Calu3 (cell line): ENCODE measurements at places on chromosomes 12 and 14.

- peak; percentile 69 for DNase-seq
These were observed 82.0 kb upstream of the EEA1 start for GRCh38 chr12:93011100-93011499.

DNA sequence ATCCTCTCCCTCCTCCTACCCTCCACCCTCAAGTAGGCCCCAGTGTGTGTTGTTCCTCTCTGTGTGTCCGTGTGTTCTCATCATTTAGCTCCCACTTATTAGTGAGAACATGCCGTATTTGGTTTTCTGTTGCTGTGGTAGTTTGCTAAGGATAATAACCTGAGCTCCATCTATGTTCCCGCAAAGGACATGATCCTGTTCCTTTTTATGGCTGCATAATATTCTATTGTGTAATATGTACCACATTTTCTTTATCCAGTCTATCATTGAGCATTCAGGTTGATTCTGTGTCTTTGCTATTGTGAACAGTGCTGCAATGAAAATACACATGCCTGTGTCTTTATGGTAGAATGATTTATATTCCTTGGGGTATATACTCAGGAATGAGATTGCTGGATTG, 30.5 kb downstream of the JDP2 start:
- no peak for DNase-seq

DNA sequence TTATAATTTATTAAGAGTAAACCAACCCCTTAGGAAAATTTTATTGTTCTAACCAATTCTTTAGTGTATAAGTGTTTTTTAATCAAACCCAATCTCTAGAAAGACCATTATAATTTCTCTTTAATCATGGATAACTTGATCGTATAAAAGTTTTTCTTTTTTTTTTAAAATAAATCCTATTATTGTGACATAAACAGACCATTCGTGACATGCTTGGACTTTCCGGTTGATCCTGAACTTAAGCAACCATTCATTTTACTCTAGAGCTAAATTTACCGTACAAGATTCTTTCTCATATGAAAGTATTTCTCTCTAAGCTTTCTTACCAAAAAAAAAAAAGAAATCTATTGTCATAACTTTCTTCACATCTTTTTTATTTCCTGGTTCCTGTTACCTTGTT, 32.6 kb upstream of the SLC38A4 start:
- DNase-seq = no peak

- no peak for DNase-seq
These were observed 550.7 kb downstream of the SLC6A15 start for GRCh38 chr12:84361651-84362551.

DNA sequence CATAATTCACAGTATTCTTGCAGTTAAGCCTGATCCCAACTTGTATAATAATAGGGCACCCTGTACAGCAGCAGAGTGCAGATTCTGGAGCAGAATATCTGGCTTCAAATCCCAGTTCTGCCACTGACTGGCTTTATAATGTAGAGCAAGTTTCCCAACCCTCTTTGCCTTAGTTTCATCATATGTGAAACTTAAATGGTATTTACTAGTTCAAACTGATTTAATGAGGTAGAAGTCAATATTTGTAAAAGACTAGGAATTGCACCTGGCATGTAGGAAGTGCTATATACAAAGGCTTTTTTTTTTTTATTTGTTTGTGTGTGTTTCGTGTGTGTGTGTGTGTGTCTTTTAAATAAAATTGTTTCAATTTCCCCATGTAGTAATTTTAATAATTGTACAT, 125.9 kb downstream of the CCER1 start:
- DNase-seq = no peak

DNA sequence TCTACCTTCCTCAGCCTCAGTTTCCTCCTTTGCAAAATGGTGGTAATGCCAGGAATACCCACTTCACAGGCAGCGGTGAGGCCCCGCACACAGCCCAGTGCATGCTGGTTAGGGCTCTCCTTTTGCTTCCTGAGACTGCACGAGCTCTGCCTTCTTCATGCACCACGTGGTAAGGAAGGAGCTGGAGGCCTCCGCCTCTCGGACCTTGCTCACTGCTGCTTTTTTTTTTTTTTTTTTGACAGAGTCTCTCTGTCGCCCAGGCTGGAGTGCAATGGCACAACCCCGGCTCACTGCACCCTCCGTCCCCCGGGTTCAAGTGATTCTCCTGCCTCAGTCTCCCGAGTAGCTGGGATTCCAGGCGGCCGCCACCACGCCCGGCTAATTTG, 18.1 kb downstream of the TAMALIN start:
- no peak for DNase-seq

DNA sequence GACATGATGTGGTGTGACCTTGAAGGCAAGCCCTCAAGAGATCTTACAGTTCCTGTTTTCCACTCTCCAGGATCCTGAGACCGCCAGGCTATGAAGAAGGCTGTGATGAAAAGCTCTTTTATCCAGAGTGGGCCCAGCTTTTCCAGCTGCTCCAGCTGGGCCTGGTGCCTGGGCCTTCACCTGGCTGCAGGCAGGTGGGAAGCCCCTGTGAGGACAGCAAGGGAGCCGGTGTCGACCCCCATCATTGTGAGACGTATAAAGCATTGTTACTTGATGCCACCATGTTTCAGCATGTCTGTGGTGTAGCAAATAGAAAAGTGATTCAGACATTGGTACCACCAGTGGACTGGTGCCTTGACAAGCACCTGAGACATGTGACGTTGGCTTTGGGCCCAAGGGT, 190.2 kb downstream of the KIF26A start:
- no peak for DNase-seq

DNA sequence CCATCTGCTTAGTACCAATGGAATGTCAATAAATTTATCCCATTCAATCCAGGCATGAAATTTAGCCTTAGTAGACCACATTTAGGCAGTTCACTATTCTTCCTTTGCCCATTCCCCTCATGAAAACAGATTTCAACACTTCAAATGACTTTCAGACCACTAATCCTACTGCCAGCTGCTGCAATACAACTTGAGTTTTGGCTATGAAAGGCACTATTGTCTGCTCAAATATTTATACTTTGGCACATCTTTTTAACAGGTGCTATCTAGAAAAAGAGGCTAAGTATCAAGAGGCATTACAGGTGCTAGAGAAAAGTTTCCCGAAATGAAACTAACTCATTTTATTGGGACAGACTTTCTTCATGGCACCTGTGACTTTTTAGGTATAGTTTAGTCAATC, 499.8 kb downstream of the C12orf50 start:
- no peak for DNase-seq

DNA sequence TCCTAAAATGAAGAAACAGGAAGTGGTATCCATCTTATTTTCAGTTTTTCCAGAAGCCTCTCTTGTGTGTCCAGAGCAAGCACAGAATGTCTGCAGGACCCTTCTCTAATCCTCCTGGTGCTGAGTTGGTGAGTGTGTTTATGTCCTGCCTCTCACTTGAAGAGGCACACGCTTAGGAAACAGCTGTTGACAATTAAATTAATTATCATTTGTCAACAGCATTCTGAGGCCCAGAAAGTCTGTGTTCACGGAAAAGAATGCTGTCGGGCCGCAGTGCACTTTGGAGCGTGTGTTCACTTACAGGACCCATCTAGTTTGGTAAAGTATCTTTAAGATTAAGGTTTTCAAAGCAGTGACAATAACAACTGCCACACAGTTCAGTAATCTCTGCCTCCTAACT, 70.5 kb downstream of the LMNTD1 start:
- DNase-seq = no peak

DNA sequence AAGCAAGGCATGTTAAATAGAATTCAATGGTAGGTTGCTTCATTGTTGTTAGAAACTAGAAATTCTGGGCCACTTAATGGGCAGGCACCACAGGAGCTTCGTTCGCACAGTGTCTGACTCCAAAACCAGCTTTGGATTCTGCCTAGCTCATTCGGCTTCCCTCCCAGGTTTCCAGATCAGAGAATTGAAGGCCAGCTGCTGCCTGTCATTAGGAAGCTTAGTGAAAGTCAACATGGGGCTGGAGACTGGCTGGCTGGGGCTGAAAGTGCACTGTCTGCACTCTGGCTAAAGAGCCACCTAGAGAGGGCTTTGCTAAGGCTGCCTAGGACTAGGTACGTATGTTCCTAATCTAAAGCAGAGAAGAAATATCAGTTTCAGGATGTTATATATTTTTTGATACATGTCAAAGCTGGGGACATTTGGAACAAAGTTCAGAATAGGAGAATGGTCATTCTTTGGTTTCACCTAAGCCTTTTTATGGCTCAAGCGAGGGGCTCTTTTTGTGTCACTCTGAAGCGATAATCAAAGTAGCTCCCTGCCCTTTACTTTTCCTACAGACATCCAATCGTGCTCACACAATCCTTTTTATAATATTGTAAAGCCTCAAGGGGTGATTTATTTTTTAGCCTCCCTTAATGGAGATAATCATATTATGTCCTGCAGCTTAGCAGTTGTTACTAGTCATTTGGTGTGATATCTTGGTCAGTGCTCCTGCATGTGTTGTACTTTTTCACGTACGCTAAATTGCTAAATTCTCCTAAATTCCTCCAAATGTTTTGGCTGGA, 238.5 kb upstream of the NAV3 start:
- DNase-seq = no peak

- DNase-seq = no peak
These were observed 28.3 kb downstream of the ATF7IP start for GRCh38 chr12:14393751-14394150.

- DNase-seq = no peak
These were observed 894.9 kb downstream of the VRK1 start for GRCh38 chr14:97692084-97692483.

GRCh38 chr12:93638095-93638494, 39.1 kb upstream of the CRADD start:
- no peak for DNase-seq

DNA sequence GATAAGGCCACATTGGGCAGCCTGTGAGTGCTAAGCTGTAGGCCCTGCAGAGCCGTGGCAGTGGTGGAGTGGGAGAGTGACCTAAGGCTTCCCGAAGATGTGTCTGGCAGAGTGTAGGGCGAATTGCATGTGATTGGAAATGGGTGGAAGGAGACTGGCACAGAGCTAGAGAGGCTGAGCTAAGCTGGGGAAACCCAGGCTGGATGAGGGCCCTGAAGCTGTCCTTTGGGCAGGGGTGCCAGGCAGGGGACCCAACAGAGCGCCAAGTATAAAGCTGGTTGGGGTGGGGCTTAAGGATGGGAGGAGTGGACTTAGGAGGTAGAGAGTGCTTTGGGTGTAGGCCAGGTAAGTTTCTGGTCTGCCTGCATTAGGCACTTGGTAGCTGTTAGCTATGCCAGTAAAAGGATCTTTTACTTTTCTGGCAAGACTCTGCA, 47.9 kb downstream of the WDR20 start:
- DNase-seq = no peak

- DNase-seq = no peak
These were observed 126.0 kb upstream of the ATP2B1 start for GRCh38 chr12:89834676-89835075.

DNA sequence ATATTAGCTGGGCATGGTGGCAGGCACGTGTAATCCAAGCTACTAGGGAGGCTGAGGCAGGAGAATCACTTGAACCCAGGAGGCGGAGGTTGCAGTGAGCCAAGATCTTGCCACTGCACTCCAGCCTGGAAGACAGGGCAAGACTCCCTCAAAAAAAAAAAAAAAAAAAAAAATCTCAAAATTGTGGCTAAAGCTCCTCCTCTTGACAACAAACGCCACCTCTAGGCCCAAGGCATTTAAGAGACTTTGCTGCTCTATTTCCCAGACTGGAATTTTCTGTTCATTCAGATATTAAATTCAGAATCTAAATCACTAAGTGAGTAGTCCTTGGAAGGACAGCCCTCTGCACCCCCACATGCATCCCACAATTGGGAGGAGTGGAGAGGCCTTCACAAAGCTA, 1.4 kb downstream of the ZFYVE1 start:
- no peak for DNase-seq

- no peak for DNase-seq
These were observed 79.5 kb downstream of the APAF1 start for GRCh38 chr12:98724384-98725155.

- DNase-seq = peak; percentile 80
These were observed at the start of gene TOMM20L for GRCh38 chr14:58395812-58396788. Gene TOMM20L (plus strand): TSS chr14:58395930. CDS start chr14:58395958, 28 bp downstream.

- no peak for DNase-seq
These were observed 77.9 kb upstream of the BCL11B start for GRCh38 chr14:99349721-99350495.

- no peak for DNase-seq
These were observed 147.9 kb upstream of the MYL2 start for GRCh38 chr12:111068290-111068689.

DNA sequence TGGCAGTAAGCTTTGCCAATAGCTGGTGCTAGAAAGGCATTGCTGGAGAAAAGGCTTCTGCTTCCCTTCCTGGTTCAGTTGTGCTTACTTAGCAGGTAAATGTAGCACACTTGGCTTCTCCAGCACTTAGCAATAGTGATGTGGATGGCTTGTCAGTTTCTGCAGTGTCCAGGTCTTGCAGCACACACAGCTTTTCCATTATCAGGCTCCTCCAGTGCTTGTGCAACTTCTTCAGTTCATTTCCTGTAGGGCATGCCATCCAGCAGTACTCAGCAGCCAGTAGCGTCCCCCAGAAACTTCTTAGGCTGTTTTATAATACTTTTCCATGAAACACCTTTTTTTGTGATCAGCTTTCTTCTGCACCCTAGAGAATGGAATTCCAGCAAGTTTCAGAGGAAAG, 154.6 kb downstream of the SLC6A15 start:
- peak; percentile 9 for DNase-seq

GRCh38 chr12:63989301-63989845, 144.9 kb downstream of the SRGAP1 start:
- no peak for DNase-seq

DNA sequence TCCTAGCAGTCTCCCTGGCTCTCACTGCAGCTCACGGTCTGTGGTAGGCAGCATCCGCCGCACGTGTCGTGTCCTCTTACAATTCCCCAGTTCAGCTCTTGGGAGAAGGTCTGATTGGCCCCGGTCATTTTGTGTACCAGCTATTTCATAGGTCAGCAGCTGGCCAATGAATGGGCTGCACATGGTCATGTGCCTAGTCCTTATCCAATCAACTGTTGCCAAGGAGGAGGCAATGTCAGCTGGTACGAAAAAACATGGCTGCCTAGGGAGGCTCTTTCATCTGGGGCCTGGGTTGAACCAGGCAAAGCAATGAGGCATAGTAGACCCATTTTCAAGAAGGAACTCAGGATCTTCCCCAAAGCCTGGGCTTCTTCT, 46.1 kb downstream of the RNFT2 start:
- no peak for DNase-seq
